ENCODE measurements at places on chromosomes 7 and 10.

DNA sequence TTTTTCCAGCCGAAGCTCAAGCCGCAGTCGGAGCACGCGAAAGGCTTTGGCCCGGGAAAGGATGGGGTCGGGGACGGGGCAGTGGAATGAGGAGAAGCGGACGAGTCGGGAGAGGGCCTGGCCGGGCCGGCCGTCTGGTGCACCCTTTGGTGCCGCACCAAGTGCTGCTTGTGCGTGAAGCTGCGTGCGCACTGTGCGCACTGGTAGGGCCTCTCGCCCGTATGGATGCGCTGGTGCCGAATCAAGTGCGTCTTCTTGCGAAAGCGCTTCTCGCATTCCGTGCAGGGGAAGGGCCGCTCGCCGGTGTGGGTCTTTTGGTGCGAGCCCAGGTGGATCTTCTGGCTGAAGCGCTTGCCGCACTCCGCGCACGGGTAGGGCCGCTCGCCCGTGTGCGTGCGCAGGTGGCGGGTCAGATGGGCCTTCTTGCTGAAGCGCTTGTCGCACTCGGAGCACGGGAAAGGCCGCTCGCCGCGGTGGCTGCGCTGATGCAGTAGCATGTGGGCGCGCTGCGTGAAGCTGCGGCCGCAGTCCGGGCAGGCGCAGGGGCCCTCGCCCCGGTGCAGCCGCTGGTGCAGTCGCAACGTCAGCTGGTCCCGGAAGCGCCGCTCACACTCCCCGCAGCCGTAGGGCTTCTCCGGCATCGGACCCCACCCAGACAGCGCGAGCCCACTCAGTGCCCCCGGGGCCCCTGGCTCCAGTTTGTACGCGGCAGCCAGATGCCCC is 7.8 kb downstream of the ZNF467 start:
- DNase-seq, result no peak

DNA sequence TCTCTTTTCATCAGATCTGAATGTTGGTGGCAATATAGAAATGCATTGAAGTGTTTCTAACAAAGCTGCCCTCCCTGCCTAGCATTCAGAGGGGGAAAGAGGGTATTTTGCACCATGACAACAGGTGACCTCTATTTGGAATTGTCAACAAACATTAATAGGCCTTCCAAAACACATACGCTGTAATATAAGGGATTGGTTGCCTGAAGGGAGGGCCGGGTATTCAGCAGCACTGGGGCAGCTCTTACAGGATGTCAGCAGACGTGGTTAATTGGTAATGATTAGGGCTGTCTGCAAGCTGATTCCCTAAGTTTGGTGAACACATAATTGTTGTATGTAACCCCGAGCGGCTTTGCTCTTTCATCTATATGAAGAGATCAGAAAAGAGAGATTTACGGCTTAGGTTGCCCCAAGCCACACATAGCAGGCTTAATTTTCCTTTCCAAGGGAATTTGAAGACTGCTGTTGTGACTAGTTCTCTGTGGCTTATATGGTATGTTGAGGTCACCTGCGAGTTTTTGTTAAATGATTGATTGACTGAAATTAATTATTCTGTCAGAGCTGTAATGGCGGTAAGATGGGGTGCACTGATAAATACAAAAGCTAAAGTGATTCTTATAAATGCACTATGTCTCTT is 759.3 kb downstream of the LRMDA start:
- no peak for DNase-seq

- no peak for DNase-seq
These were observed 356.0 kb upstream of the NPVF start for GRCh38 chr7:25584112-25584938.

DNA sequence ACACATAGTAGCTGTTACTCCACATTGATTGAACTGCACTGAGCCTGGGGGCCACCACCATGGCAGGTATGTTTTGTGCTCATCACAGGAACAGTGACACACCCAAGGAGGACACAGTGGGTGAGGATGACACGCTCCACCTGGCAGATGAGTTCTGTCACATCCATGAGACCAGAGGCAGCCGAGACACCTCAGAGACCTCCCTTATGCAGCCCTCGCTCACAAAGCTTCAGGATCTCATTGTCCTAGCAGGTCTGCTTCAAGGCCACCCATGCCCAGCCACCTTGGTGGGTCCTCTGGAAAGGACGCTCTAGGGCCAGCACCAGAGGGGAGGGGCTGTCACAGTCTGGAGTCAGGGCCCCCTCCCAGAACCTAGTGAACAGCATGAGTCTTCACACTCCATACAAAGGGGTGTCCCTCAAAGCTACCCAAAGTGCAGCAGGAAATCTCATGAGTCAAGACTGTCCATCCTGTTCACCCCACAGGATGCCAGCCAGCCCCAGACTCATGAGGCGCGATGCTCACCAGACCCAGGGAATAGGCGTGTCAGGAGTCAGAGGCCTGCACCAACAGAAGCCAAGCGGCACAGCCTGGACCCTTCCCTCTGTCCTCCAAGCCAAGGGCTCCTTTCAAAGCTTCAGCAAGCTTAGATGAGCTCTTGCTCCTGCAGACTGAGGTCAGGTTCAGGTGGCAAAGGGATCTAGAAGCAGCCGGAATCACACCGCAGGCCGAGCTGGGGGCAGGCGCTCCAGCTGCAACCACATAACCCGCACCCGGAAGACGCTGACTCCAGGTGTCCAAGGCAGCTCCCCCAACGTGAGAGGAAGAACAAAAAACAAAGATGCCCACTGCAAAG is 9.6 kb downstream of the FAM53B start:
- no peak for DNase-seq

- DNase-seq, result no peak
These were observed 23.2 kb downstream of the ELN start for GRCh38 chr7:74051193-74051592.

DNA sequence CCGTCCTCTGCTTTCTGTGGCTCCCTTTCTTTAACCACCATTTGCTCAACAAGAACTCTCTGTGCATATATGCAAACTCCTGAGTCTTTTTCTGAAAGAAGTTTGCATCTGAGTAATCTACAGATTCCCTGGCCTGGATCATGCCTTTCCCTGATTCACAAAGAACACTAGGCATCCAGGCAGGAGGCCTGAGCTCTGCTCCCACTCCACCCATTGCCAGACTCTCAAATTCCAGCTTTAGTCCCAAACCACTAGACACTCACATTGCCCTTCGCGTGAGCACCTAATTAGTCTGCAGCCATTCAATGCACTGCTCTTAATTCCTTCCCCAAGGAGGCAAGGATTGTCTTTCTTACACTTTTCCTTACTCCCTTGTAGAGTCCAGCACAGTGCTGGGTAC is 60.9 kb downstream of the ABCC2 start:
- DNase-seq, result no peak

DNA sequence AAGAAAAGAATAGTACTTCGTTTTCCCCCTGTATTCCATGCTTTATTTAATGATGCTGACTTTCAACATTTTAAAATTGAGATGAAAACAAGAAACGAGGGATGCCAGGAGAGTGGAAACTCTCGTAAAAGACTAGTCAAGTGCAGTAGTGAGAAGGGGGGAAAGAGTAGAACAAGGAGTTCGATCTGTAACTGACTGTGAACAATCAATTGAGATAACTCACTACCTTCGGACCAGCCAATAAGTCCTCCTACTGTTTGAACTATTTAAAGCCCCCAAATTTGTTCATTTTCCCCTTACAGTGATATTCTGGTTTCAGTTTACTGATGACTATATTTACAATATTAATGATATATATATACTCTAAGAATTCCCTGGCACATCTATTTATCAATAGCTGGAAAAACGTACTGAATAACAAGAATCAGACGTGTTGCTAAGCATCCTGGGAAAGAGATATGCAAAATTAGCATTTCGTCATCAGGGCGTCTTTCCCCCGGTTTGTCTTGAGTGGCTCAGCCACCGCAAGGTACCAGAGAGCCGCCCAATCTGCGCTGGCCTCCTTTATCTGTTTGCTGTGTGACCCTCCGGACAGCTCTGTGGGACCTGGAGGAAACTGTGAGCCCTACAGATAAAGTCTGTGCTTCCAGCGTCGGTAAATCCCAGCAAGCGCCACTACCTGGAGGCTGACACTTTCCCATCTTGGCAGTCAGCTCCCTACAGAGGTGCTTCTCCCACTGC is 41.1 kb downstream of the PDIA4 start:
- DNase-seq, result peak; percentile 94

Data from OCI-LY7 (cell line).